NCI-H524 treated with DMSO at 0.1 percent for 48 hours (cell line): ENCODE measurements at places on chromosomes 6 and 20.

GRCh38 chr6:68729377-68729903 lies 94.4 kb downstream of the ADGRB3 start:
- no peak for DNase-seq

DNA sequence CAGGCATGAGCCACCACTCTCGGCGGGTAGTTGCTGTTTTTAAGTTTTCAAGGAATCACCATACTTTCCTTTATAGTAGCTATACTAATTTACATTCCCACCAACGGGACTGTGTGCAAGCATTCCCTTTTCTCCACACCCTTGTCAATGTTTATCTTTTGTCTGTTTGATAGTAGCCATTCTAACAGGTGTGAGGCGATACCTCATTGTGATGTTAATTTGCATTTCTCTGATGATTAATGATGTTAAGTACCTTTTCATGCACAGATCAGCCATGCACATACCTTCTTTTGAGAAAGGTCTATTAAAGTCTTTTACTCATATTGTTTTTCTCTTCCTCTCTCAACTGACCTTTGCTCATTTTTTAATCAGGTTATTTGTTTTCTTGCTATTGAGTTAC lies 43.0 kb upstream of the CCND3 start:
- no peak for DNase-seq

- no peak for DNase-seq
Observed at GRCh38 chr20:4136078-4136966, 121.0 kb upstream of the RNF24 start.

DNA sequence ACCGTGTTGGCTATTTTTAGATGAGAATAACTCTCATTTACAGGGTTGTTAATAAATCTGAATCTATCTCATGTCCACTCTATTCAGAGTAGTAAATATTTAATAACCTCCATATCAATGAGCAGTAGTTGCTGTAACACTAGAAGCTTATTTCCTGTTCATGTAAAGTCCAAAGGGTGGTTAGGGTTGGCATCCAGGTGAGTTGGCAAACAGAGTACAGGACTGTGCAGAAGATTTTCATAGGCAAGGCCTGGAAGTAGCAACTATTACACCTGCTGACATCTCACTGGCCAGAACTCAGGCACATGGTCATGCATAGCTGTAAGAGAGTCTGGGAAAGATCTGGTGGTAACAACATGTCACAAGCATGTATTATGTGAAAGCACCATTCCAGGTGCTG lies 147.5 kb downstream of the PHF3 start:
- no peak for DNase-seq

DNA sequence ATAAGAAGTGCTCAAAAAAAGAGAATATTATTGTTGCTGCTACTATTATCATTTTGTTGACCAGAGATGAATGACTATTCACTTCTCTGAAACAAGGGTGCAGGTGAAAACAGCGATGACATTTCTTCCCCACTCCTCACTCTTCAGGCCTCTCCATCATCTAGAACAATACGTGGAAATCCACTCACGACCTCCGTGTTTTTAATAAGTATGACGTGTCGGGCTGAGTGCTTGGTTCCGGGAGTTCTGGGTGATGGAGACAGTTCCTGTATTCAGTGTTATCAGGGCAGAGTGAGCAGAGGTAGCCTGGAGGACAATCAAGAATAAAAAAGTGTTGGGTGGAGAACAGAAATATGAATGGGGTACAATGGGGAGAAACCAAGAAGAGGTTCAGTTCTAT lies 130.0 kb upstream of the ZNF217 start:
- no peak for DNase-seq

GRCh38 chr6:163494279-163494727 lies 79.8 kb downstream of the QKI start:
- DNase-seq: no peak

DNA sequence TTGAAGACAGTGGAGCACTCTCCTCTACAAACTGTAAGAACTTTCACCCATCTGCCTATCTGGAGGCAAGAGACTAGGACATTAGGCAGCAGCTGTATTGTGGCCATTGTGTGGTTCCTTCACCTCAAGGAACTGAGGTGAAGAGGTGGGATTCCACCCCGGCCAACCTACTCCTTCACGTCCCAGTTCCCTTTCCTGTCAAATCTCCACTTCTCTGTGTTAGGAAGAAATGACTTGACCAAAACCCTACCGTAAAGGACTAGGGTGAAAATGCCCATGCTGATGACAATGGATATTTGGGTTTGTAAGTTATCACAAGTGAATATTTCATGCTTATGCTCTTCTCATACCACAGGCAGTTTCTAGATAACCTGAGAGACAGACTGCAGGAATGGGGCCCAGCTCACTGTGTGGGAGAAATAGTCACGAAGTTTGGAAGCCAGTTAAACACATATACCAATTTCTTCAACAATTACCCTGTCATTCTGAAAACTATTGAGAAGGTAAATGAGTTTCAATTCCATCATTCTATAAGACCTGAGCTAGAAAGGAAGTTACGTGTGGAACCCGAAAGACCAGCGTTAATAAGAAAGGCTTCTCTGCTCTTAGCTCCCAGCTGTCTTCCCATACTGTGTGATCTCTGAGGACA lies 86.6 kb downstream of the ECT2L start:
- DNase-seq: no peak

DNA sequence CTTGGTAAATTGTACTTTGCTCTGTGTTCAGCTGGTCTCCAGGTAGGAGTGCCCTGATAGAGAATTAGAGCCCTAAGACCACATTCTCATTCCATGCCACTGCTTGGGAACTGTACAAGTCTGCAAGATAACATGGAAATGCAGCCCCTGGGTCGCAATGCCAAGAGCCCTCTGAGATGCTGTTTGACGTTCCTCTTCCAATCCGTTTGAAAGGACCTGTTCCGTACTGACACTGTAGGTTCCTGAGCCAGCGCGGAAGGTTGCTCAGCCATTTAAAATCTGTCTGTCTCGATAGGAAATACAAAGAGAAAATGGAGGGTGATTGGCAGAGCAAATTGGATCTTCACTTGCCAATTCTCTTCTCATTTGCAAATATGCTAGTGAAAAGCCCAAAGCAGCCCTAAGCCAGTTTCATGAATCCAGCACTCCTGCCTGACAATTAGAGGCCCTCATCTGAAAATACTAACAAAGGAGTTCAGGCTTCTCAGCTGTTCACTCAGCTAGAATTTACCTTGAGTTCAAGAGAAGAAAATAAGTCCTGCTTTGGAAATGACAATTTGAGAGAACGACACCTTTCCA lies 100.6 kb upstream of the AFDN start:
- no peak for DNase-seq

DNA sequence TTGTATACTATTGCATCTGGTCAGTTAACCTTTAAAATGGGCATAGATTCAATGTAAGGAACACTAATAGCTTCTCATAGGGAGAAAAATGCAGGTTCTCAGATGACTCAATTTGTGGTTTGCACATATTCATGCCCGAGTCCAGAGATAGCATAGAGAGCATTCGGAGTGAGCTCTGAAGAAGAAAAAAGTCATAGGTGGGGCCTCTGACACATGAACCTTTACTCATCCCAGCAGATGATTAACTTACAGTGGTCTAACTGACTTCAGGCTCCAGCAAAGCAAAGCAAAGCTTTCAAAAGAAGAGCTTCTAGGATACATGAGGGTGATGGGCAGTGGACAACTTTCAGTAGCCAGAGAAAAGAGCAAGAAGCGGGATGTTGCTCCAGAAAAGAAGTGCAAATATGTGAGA lies 55.3 kb upstream of the BTN3A2 start:
- no peak for DNase-seq

- DNase-seq: no peak
Observed at GRCh38 chr6:80435457-80435856, 329.0 kb downstream of the BCKDHB start.

GRCh38 chr6:45663251-45664221 lies 285.8 kb upstream of the SUPT3H start:
- DNase-seq: no peak

DNA sequence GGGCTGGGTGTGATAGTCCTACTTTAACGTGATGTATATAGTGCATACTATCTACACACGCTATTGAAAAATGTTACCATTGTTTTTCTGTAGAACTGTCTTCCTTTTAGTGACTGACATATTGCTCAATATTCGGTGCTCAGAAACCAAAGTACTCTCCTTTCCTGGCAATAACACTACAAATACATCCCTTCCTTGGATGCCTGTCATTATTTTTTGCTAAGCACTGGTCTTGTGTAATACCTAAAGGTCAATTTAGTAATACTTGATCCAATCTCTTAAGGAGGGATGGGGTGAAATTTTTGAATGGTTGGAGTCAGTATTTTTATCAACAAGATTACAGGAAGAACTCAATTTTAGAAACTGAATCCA lies 23.9 kb downstream of the CNR1 start:
- no peak for DNase-seq

GRCh38 chr6:116359131-116359530 lies 11.6 kb upstream of the DSE start:
- no peak for DNase-seq

DNA sequence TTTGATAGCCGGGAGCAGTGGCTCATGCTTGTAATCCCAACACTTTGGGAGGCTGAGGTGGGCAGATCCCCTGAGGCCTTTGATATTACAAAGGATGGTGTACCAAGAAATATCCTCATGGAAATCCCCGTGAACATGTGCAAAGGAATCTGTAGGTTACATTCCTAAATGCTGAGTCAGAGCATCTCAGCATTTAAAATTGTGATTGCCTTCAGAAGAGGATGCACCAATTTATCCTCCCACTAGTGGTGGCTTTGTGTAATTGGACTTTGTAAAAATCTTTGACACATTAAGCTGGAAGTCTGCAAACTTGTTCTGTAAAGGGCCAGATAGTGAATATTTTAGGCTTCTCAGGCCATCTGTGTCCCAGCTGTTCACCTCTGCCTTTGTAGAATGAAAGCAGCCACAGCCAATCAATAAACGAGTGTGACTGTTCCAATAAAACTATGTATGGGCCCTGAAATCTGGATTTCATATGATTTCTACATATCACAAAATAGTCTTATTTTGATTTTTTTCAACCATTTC lies 11.8 kb downstream of the TMEM14B start:
- DNase-seq: peak; percentile 51

DNA sequence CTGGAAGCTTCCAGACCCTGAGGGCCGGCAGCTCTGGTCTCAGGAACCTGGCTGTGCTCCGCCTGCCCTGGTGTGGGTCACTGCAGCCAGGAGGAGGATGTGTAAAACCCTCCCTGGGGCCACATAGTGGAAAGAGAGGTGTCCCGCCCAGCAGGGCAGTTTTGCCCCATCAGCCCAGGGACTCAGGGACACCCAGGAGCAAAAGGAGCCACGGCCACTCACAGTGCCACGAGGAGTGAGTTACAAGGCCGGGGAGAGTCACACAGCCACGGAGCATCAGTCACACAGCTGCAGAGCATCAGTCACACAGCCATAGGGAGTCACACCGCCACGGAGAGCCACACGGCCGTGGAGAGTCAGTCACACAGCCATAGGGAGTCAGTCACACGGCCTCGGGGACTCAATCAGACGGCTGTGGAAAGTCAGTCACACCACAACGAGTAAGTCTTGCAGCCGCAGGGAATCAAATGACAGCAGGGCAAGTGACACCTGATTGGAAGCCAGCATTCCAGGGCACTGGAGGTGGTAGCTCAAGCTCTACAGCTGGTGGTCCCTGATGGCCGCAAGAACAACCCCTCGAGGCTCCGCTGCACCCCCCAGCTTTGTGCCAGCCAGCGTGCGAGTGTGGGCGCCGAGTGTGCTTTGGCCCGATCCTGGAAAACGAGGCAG lies 60.9 kb downstream of the DLL1 start:
- DNase-seq: no peak

DNA sequence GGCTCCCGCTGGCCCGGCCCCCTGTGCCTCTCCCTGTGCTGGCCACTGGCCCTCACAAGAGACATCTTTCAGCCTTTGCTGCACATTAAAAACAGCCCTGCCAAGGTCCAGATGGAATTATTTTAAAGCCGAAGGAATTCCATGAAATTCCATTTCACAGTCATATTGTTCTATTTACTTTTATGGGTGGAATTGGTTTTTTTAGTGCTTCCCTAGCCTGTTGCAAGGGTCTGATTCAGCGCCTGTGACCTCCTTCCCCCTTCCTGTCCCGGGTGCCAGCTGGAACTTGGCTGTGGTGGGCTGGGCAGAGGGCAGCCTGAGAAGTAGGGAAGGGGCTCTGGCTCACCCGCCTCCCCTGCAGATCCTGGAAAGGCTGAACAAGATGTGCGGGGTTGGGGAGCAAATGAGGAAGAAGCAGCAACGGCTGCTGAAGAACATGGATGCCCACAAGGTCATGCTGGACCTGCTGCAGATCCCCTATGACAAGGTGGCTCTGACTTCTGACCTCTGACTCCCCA lies 34.3 kb downstream of the UQCC2 start:
- DNase-seq: no peak

DNA sequence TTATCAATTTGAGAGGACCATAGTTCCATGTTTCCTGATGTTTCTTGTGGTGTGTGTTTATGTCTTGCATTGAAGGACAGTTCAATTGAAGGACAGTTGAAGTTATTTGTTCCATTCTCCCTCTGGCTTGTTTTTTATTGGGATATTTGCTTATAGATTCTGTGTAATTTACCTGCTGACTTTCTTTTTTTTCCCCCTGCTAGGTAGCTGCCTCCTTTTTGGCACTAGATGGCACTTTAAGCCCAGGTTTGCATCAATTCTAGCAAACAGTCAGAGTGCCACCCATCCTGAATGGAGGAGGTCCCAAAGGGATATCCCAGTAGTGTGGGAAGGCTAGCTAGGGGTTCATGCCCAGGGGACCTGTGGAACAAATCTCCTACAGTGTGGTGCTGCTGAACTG lies 78.1 kb downstream of the CFAP61 start:
- DNase-seq: peak; percentile 32

- no peak for DNase-seq
Observed at GRCh38 chr6:4589295-4589694, 186.9 kb upstream of the CDYL start.

DNA sequence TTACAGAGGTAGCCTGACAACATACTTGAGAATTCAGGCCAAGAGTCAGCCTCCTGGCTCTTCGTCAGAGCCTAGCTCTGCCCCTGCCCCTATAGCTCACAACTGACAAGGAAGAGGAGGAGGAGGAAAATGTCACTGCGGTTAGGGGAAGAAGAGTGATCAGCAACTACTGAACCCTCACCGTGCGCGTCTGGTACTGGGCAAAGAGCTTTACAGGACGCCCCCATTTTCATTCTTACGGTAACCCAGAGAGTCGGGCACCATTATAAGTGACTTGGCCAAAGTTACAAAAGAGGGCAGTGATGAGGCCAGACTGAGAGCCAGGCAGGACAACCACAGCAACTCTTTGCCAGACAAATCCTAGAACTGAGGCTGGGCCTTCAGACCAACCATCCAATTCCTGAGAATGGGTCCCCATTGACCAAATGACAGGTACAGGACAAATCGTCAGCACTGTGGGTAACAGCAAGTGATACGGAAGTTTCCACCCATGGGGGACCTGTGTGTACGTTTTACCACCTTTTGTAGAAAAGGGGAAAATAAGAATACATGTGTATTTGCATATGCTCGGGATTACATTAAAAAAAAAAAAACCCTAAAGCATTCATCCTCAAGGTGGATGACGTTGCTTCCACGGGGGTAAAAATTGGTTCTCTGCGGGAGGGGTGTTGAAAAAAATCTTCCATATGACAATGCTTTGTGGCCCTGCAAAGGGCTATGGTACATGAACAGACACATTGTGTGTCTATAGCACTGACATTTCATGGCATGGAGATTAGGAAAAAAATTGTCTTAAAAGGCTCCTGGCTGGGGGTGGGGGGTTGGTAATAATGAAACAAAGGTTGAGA lies 118.0 kb downstream of the NFATC2 start:
- DNase-seq: no peak

- no peak for DNase-seq
Observed at GRCh38 chr6:170139531-170139930, 151.3 kb downstream of the DLL1 start.

- DNase-seq: no peak
Observed at GRCh38 chr6:72950114-72950860, 275.0 kb downstream of the KHDC1L start.

GRCh38 chr6:100657678-100658330 lies 193.1 kb upstream of the SIM1 start:
- DNase-seq: peak; percentile 16
